ENCODE measurements at places on chromosomes 7 and 10.

DNA sequence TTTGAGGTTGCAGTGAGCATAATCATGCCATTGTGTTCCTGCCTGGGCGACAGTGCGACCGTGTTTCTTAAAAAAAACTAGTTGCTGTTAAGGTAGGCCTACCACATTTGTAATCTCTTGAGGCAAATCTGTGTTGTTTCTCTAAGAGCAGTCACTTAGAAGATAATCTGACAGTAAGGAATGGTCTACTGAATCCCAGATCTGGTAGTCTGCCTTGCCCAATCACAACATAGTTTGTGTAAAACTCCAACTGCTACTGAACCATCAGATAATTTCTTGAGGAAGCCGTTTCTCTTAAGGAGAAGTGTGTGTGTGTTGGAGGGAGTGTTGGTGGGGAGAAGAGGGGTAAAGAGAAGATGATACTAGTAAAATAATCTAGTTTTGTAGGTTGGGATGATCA lies 5.0 kb downstream of the NRF1 start:
- no peak for DNase-seq

DNA sequence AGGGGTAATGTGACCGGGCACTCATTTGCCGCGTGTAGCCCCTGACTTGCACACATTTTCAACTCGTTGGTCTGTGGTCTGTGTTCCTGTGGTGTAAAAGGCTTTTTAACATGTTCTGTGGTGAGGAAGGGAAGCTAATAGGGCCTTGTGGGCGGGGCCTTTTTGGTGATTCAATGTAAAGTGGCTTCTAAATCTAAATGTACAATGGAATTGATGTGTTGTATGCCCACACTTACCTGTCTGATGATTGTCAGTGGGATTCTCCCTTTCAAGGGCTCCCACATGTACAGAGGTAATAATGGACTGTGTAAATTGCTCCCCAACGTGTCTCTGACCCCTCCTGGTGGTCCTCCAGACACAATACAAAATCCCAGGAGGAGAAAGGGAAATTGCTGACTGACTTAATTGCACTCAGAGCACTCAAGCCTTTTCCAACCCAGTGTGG lies 43.1 kb upstream of the GATAD1 start:
- DNase-seq = no peak

DNA sequence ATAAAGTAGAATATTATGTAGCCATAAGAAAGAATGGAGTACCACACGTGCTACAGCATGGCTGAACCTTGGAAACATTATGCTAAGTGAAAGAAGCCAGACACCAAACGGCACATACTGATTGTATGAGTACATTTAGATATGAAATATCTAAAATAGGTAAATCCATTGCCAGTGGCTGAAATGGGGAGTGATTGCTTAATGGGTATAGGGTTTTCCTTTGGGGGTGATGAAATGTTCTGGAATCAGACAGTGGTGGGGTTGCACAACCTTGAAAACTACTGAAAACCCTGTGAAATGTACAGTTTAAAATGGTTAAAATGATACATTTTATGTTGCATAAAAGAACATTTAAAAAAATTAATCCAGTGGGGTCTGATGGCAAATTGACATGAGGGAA lies 667.9 kb downstream of the AUTS2 start:
- no peak for DNase-seq

DNA sequence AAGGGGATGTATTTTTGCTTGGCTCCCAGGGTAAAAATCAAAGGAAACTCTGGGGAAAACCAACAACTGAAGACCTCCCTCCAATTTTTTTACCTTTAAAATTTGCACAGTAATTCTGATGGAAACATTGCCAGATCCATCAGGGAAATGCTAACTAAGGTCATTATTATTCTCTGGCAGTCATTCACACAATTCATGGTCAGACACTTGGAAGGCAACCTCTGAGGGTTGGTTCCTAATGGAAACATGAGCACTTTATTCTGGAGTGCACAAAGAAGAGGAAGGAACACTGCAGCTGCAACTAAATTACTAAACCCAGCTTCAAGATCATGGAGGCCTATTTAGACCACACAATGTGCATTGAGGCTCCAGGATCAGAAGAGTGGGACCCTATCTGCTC lies 34.2 kb downstream of the SRI start:
- no peak for DNase-seq

GRCh38 chr10:119350502-119351097 lies 143.2 kb downstream of the GRK5 start:
- no peak for DNase-seq

GRCh38 chr7:84060760-84061261 lies 133.8 kb downstream of the SEMA3A start:
- DNase-seq = no peak

GRCh38 chr10:63268149-63268797 lies 135.1 kb downstream of the NRBF2 start:
- DNase-seq = peak; percentile 70

DNA sequence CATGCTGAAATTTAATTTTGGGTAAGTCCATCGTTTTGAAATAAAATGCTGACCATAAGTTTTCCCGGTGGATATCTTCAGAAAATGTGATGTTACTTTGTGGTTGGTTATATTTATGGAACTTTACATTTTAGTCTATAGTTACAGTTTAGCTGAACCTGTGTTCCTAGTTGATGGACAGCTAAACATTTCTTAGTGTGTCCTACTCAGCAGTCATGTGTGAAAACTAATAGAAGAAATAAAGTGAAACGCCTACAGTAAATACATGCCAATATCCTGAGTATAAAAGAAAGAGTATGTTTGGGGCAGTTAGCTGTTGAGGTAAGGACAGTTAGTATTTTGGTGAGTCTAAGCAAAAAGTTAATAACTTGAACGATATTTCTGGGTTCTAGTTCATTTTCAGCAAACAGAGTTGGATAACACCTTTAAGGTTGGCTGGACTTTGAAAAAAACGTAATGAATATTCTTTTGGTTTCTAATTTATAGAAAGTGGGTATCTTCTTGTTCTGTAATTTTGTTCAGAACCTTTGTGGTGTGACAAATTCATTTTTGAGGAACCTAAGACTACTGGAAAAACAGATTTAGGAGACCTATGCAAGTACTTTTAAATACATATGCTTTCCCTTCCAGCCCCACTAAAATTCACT lies 28.7 kb downstream of the LCOR start:
- no peak for DNase-seq

DNA sequence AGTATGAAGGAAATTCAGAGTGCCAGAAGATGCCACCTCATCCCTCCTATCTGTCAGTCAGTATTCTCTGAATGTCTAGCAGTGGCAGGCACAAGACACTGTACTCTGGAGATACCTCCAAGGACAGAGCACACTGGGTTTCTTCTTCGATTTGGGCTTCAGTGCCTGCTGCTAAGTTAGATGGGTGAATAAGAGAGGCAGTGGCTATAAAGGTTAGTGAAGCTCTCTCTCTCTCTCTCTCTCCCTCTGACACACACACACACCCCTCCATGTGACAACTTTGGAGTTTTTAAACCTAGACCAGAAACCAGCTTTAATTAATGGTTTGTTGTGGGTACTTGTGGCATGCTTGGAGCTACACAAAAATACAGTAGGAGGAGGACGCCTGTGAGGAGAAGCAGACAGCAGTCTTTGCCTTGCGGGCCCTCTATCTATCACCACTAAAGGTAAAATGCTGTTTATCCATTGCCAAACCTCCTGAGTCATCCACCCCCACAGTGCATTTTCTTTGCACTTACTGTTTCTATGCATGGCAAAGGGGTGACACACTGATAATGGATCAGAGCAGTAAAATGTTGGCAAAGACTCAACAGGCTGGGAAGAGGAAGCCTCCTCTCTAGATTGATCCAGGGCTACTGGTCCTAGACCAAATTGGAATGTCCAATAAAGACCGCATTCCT lies 102.5 kb downstream of the TRIL start:
- no peak for DNase-seq

- DNase-seq = no peak
Observed at GRCh38 chr10:96673318-96674099, 46.8 kb downstream of the PIK3AP1 start.

- no peak for DNase-seq
Observed at GRCh38 chr7:71694665-71695064, 562.7 kb downstream of the GALNT17 start.

DNA sequence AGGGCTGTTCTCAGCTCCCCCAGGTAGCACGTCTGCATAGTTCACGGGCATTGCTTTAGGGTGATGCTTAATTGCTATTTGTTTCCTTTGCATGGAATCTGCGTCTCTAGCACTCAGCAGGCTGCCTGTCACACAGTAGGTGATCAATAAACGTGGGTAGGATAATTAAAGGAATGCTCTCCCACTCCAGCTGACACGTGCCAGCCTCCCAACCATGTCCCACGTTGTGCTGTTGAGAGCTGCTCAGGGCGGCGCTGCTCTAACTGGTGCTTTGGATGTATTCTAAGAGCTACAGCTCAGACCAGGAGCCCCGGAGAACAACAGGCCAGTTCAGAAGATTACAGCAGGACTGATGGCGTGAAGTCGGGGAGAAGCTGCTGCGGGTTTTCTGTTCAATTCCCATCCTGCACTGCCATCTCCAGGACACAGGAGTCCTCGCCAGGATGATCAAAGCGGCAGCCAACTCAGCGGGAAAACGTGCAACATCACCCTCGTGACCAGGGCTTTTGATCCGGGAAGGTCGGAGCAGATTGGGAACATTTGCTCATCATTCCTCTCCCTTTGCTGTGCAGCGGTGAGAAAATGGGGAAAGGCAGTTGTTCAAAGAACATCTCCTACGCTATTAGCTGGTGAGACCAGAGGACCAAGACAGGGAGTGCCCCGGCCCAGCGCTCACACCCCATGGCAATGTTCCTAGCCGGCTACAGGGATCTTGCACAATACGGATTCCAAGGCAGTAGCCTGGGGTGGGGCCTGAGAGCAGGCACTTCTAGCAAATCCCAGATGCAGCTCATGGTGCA lies 50.5 kb upstream of the FOXK1 start:
- peak; percentile 91 for DNase-seq

DNA sequence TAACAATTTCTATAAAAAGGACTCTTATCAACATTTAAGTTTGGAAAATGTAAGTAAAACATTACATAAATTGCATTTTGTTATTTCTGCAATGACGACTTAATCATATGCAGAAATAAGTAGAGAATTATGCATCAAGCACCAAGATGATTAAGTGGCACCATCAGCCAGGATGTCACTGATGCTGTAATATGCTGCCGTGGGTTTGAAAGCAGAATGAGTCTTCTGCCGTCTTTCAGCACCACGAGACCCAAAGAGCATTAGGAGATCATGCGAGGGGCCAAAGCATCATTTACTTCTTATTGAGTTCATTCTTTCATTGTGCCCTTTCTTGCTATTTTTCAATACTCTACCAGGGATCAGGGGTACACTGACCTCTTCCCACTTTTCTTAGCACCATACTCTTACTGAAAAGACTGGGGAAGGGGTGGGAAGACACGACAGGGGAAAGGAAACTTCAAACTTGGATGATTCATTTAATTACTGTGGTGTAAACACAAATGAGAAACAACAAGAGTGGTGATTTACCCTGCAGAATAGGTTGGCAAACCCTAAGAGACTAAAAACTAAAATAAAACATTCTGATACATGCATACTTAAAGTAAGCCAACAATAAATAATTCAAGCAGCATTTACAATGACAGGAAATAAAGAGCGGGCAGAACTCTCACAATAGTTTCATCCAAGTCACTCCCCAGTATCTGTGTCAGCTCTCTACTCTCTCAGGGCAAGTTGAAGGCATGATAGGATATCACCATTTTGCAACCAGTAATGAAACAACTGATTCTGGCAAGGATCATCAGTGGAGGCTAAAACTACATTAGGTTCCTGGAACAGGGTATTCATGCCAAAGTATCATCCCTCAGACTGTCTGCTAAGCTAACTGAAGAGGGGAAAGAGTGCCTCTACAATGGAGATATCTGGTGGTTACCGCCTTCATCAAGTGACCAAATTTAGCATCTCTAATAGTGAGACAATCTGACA lies 70.8 kb downstream of the CUL2 start:
- DNase-seq = no peak

GRCh38 chr7:50226145-50226544 lies 78.4 kb upstream of the IKZF1 start:
- DNase-seq = no peak

DNA sequence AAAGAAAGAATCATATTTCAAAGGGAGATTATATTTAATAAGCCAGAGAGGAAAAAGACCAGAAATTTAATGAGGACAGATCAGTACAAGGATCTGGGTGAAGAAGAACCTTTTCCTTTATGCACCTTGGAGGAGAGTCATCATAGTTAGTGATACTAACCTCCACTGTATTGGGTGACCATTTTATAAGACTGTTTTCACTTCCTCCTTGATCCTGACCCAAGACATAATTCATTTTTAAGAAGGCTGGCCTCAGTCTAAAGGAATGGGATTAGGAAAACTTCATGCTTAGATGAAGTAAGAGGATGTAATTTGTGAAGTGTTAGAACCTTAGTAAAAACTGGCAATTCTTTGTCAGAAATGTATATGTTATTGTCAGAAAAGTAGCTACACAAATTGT lies 68.6 kb downstream of the ADAM22 start:
- DNase-seq = no peak

DNA sequence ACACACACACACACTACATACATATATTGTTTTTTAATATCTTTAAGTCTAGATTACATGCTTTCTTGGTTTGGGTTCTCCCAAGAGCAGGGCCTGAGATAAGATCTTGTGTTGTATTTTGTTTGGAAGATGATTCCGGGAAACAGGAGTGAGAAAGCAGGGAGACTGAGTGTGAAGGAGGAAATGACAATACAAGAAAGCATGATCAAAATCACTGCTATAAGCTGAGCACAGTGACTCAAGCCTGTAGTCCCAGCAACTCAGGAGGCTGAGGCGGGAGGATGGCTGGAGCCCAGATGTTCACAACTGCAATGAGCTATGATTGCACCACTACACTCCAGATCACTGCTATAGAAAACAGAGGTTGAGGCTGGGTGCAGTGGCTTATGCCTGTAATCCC lies 267.6 kb downstream of the SKIDA1 start:
- DNase-seq = no peak

GRCh38 chr10:71210542-71210871 lies 1.9 kb upstream of the UNC5B start:
- DNase-seq = no peak

DNA sequence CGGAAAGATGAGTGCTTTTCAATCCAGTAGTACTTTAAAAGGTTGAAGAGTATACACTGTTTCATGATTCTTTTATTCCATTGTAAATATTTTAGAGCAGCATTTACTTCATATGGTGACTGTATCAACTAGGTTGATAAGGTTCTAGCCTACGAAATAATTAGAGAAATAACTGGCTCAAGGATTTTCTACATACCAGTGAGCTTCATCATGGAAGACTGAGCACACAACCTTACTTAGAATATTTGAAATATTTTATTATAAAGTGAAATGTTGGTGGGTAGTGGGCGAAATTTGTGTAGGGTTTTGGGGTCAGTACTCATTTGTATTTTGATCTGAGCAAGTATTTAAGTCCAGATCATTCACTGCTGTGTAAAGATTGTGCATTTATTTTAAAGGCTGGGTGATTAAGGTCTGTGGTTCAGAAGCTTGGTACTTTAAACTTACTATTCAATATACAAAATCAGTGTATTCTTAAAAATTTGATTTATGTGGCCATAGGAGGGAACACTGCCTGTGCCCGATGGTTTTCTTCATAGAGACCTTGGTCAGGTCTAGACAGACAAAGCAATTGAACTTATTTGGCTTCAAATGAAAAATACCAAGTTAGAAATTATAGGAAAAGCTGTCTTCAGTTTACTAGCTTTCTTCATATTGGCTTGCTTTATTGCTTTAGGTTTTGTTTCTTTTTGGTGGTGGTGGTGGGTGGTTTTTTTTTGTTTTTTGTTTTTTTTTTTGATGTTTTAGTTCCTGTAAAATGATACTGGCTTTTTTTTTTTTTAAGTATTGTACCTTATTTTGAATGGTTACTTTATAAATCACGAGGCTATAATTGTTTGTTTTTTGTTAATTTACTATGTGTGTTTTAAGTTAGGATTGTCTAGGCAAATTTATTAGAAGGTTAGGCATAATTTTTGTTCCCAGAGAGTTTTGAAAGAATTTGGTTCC lies 3.0 kb downstream of the KMT2E start:
- DNase-seq = peak; percentile 10
